CD8-positive, alpha-beta T cell (primary cell): ENCODE measurements at places on chromosomes 13 and 19.
A peak's percentile ranks its signal among the peaks of the same experiment; 100 is the strongest.

DNA sequence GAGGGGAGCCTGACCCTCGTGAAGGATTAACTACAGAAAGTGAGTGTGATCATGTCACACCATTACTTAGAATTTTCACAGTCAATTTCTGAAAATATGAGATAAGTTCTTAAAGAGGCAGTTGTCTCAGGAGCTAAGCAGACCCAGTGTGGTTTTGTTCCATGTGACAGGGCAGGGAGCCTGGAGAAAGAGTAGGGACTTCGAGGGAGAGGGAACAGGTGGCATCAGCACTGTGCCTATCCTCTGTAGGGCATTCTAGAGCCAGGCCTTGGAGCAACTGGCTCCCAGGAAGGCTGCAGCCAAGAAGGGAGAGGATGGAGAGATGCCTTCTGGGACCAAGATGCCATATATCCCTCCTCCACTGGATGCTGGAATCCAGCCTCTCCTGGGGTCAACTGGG lies 183.0 kb downstream of the TSHZ3 start:
- no peak for DNase-seq

DNA sequence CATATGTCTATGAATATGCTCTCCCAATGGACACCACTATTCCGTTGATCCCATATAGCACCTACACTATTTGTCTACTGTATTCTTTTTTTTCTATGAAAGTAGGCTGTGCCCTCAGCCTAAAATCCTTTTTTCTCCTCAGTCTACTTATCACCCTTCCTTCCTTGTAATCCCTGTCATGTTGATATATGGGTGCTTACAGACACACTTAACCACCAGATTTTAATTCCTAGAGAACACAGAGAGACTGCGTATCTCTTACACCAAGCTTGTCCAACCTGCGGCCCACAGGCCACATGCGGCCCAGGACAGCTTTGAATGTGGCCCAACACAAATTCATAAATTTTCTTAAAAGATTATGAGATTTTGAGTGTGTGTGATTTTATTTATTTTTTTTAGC lies 101.1 kb downstream of the ZAR1L start:
- no peak for DNase-seq

GRCh38 chr13:21967871-21968270 lies 297.0 kb downstream of the FGF9 start:
- no peak for DNase-seq

DNA sequence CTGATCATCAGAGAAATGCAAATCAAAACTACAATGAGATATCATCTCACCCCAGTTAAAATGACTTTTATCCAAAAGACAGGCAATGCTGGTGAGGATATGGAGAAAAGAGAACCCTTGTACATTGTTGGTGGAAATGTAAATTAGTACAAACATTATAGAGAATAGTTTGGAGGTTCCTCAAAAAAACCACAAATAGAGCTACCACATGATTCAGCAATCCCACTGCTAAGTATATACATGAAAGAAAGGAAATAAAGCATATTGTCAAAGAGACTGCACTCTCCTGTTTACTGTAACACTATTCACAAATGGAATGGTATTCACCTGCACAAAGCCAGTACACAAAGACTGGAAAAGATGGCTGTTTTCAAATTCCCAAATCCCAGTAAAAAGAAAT lies 1233.7 kb downstream of the PCDH17 start:
- no peak for DNase-seq

DNA sequence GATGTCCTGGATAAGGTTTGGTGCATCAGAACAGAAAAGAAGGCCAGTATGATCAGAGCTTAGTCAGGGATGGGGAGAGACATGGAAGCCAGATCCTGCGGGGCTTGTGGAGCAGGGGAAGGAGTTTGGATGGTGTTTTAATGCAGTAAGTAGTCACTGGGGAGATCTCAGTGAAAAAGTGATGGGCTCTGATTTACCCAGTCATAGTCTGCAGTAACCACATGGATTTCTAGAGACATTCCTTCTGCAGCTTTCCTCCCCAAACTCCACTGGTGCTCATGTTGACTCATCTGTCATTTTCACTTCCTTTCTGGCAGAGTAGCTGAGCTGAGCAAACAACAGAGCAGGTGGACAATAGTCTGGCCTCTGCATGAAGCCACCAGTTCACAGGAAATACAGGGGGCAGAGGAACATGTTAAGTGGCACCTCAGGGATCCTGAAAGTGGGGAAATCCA lies 144.1 kb downstream of the DPF1 start:
- no peak for DNase-seq

- DNase-seq: no peak
These were observed 71.4 kb upstream of the IRS2 start for GRCh38 chr13:109857803-109858202.

DNA sequence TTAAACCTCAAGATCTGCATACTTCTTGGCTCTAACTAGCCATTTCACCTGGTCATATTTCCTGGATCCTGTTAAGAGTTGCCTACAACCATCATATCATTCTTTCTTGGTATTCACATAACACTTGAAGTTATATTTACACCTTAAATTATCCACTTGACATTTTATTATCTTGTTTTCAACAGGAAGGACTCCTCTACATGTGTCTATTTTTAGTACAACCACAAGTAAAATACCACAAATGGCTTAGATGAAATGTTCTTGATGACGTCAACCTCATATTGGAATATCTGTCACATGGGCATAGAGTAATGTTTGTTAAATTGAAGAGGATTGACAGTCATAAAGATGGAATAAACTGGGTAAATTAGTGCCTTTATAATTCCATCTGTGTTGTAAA lies 9.4 kb downstream of the PCDH20 start:
- DNase-seq: no peak

DNA sequence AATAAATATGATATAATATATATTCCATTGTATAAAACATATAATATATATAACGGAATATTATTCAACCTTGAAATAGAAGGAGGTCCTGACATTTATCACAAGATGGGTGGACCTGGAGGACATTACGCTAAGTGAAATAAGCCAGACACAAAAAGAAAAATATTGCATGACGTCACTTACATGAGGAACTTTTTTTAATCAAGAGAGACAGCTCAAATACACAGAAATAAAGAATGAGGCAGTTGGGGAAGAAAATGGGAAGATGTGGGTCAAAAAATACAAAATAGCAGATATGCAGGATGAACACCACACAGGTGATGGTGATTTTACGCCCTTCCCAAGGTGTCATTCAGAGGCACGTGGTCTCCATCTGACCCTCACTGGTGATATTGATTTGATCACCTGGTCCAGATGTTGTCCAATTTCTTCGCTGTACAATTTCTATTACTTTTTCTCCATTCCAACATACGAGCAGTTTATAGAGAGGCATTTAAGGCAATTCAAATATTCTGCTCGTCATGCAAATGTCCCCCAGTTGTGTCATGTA lies 513 bp upstream of the ZNF317 start:
- no peak for DNase-seq

- no peak for DNase-seq
These were observed 116.0 kb downstream of the TEX29 start for GRCh38 chr13:111436446-111436845.

DNA sequence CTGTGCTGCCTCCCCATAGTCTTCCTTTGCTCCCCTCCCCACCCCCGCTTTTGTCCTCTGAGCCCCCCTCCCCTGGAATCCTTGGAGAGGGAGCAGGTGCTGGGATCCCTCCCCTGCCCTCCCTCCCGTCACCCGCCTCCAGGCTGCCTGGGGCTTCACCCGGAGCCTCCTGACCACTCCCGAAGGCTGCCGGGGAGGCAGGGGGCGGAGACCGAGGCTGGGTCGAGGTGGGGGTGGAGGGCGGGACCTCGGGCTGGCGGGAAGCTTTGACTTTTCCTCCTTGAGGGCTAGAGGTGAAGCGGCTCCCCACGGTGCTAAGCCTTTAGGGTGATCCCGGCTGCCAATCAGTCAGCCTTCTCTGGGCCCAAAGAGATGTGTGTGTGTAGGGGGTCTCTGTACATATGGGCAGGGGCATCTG lies 1.5 kb downstream of the KMT5C start:
- peak; percentile 68 for DNase-seq

- DNase-seq: no peak
These were observed 79.7 kb downstream of the STARD13 start for GRCh38 chr13:33205804-33206221.

GRCh38 chr13:23558675-23559536 lies 11.3 kb upstream of the TNFRSF19 start:
- DNase-seq: no peak

DNA sequence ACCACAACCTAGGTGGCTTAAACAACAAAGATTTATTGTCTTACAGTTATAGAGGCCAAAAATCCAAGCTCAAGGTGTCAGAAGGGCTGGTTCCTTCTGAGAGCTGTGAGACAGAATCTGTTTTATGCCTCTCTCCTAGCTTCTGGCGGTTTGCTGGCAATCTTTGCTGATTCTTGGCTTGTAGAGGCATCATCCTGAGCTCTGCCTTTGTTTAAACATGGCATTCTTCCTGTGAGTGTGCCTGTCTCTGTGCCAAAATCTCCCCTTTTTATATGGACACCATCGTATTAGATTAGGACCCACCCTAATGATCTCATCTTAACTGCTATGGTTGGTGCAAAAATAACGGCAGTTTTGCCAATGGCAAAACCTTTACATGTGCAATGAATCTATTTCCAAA lies 169.1 kb downstream of the CACNA1A start:
- DNase-seq: no peak

- no peak for DNase-seq
These were observed 799.9 kb downstream of the PCDH9 start for GRCh38 chr13:66430269-66430668.

GRCh38 chr13:112703449-112704284 lies 13.8 kb downstream of the ATP11A start:
- no peak for DNase-seq

GRCh38 chr19:30222428-30222873 lies 149.7 kb upstream of the ZNF536 start:
- no peak for DNase-seq

GRCh38 chr13:96373597-96373996 lies 283.7 kb downstream of the HS6ST3 start:
- DNase-seq: no peak

DNA sequence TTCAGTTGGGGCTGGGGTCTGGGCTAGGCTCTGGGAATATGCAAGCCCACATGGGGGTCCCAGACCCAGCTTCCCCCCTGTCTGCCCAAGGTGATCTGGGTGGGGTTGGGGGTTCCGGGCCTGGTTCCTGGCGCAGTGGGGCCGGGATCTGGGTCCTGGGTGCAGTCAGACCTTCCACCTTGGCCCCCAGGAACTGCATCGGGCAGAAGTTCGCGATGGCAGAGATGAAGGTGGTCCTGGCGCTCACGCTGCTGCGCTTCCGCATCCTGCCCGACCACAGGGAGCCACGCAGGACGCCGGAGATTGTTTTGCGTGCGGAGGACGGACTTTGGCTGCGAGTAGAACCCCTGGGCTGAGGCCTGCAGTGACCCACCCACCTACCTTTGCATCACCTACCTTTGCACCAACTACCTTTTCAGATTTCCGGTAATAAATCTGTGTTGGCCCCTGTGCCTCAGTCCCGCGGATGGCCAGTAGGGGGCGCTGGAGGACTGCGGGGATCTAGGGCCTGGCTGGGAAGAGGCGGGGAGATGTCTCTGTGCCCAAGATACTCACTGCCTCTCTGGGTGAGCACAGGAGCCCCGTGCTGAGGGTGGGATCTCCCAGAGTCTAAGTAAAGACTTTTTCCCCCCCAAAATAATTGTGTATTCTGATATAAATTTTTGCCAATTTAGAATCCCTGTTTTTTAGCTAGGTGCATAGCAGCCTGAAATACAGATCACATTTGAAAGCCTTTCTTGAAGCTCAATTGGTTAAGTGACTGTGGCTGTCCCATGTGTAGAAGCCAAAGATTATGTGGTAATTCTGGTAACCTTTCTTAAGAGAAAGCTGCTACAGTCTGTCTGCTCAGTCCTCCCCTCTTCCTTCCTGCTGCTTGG lies 11.5 kb upstream of the CYP4F3 start:
- DNase-seq: peak; percentile 91

DNA sequence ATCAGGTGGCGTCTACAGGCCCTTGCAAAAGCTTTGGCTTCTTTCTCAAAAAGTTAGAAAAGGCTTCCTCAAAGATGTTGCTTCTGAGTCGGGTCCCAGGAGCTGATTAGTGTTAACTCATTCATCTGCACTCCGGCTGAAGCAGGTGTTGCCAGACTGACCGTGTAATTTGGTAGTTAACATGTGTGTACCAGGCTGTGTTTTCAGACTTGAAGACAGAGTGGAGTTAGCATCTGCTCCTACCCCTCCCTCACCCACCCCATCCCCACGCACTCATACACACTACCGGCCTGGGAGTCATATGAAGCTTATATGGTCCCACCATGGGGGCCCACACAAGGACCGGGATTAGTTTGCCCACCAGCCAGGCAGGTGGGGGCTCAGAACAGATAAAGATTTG lies 111.5 kb downstream of the DNAJC15 start:
- no peak for DNase-seq

DNA sequence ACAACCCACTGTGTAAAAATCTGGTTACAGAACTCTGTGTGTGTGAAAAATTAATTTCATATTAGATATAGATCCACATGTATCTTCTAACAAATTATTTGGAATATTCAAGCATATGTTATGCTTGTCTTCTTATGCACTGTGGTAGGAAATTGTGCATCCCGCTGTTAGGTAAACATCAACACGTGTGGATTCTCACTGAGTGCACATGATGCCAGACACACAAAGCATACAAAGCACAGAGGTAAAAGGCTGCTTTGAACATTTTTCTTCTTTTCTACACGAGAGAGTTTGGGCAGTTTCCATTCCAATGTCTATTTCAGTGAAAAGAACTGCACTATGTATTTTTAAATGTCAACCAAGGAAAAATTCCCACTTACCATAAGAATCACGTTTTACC lies 354.9 kb downstream of the PCDH9 start:
- DNase-seq: no peak

- DNase-seq: no peak
These were observed 37.2 kb downstream of the SLITRK1 start for GRCh38 chr13:83845106-83845505.

GRCh38 chr13:75181906-75182305 lies 300.1 kb downstream of the TBC1D4 start:
- DNase-seq: no peak

DNA sequence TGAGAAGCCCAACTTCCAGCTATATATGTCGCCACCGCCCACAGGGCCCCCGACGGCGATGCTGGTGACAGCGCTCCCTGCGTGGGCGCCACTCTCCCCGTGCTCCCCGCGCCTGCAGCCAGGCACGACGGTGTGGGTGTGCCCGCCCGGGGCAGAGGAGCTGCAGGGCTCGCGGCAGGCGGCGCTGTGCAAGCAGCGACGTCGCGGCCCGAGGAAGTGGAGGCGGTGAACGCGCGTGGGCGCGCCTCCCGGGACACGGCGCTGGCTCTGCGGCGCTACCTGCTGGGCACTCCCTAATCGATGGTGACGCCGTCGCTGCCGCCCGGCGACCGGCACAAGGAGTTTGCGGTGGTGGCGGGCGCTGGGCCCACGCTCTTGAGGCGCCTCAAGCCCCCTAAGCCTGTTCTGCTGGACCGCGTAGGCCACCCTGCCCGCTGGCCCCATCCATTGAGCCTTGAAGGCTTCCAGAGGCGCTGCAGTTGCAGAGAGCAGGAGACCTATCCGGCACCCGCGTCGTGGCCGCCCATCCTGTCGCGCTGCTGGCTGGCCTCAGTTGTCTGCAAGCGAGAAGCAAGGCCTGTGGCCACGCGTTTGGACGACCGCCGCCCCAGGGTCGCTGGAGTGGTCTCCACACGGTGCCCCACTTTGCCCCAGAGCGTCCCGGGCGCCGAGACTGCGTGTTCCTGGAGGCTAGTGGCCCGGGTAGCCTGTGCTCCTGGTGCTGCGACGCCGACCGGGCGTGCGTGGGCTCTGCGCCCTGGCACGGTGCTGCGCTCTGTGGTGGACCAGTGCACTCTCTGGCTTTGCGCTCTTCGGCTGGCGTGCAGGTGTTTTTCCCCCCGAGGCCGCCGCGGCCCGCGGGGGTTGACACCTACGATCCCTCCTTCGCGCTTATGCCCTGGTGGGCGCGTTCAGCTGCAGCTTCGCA lies 23.1 kb downstream of the LRFN3 start:
- DNase-seq: peak; percentile 77
